Stimulated activated CD4-positive, alpha-beta T cell treated with anti-CD3 and anti-CD28 coated beads, Interleukin-4, amount 100 ng/mL, for 24 hours (primary cell): ENCODE measurements at places on chromosomes 6 and 20.

GRCh38 chr6:163147994-163148393 lies 266.5 kb upstream of the QKI start:
- DNase-seq = no peak

DNA sequence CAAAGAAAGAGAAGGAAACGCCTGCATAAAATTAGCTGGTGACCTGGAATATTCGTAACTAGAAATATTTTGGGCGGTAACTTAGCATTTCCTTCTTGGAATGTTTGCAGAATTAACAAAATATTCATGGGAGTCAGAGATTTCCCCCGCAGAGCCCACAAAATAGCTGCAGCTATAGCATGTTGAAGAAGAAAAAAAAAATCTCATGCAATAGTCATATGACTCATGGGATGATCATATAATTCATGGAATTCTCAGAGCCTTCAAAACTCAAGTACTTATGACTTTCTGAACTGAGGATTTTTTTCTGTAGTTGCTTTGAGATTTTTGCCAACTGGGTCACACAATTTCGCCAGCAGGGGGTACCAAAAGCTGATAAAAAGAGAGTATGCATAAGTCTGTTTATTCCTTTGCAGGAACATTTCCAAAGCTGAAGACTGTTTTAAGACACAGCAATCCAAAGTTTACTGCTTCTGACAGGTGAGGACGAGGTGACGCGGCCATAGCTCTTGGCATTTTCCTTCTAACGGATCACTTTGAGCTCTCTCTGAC lies 586.0 kb upstream of the CHD6 start:
- no peak for DNase-seq

DNA sequence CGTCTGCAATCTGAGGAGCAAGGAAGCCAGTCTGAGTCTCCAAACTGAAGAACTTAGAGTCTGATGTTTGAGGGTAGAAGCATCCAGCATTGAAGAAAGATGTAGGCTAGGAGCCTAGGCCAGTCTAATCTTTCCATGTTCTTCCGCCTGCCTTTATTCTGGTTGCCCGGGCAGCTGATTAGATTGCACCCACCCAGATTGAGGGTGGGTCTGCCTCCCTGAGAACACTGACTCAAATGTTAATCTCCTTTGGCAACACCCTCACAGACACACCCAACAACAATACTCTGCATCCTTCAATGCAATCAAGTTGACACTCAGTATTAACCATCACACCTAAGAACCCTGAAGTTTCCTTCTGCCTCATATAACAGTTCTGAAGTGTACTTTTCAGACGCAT lies 350.1 kb downstream of the RFPL4B start:
- DNase-seq = no peak

- no peak for DNase-seq
Observed at GRCh38 chr20:45325371-45325770, 17.3 kb upstream of the MATN4 start.

- DNase-seq = no peak
Observed at GRCh38 chr6:157987788-157988699, 6.4 kb downstream of the SYNJ2 start.

DNA sequence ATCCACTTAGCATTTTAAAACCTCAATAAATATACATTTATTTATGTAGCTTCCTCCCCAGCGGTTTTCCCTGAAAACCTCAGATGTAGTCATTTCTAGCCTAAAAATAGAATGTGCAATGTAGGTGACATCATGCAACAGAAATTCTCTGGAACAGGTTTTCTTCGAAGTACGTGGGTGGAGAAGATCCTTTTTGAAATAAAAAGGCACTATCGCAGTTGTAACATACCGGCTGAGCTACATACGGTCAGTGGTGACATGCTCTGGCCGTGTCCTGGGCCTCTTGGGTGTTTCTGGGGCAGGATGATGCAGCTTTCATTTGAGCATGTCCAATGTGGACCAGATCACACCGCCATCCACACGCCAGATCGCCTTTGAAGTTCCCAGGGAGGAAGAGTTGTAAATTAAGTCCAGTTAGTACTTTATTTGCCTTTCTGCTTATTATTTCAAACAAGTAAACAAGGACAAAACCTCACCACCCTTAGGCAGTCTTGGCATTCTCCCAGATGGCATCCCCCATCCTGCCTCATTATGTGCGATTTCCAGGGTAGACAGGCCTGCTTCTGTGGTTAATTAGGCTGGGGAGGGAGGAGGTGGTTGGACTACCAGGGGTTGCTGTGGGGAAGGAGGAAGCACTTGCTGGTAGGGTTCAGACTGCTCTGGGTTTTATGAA lies 109.5 kb upstream of the CLDN20 start:
- DNase-seq = peak; percentile 47

GRCh38 chr6:4593951-4594350 lies 182.3 kb upstream of the CDYL start:
- DNase-seq = no peak

DNA sequence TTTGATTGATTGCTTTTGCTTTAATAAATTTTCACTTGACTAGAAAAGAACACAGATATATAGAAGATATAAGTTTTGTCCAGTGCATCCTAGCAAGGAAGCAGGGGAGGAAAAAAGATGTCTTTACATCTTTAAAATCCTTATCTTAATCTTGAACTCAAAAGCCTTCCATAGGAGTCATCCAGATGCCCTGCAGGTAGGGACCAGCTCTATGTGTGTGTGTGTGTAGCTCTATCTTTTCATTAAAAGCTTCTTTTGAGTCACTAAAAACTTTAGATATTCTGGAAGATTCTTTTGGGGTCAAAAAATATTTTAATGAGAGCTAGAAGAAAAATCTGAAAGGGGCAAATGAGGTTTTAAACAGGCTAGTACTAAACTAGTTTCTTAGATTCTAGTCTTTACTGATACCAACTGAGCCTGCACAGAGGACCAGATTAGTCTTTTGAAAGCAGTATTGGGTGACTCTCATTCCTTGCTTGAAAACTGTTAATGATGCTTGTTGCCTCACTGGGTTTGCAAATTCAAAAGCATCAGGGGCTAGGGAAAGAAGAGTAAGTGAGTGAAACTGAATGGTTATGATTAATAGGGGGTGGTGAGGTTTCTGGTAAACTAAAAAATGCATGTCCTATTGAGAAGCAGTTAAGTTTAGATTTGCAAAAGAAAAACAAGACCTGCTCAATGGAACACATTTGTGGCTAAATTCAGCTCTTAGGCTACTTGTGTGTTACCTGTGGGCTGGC lies 40.6 kb upstream of the JAG1 start:
- no peak for DNase-seq

DNA sequence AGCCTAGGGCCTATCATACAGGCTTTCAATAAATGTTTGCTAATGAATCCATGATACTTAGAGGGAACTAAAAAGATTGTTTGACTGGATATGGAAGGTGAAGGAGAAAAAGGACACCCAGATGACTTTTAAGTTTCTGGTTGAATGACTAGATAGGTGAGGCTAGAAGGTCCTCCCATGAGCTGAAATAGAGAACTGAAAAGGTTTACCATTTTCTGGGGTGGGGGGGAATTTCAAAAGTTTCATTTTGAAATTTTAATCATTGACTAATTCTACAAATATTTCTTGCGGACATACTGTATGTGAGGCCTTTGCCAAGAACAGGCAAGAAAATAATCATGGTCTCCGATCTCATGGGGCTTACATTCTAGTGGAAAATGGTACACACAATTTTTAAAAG lies 17.9 kb upstream of the ZBTB2 start:
- no peak for DNase-seq

DNA sequence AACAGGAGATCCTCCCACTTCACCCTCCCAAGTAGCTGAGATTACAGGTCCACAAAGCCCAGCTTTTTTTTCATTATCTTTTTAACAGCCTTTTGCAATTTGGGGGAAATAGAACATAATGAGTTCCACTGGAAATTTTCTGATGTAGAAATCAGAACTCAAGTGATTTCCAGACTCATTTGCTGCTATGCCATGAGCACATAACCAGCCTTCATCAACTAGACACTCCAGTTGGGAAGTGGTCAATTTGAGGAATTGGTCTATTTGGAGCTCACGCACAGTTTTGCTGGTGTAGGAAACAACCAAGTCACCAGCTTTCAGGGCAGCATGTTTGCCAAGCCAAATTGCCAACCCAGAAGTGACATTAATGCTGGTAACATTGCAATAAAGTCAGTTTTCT lies 86.7 kb downstream of the MAFB start:
- DNase-seq = no peak

DNA sequence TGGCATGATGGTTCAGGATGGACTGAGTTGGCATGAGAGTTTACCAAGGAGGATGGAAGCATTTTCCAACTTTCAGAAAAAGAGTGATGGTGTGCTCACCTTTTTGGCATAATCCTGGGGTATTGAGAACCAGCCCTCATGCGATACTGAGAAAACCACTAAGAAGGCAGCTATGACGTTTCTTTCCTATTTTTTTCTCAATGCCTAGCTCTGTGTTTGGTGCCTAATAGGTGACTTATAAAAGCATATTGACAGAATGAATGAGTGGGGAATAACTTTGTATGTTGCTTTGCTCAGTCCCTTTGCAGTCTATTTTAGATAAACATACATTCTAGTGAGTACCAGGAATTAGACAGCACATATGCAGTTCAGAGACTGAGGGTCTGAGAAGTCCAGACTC lies 816.3 kb downstream of the DHX35 start:
- no peak for DNase-seq

GRCh38 chr6:117505311-117505710 lies 22.8 kb downstream of the DCBLD1 start:
- no peak for DNase-seq

GRCh38 chr20:9490161-9490560 lies 24.2 kb upstream of the LAMP5 start:
- DNase-seq = no peak

DNA sequence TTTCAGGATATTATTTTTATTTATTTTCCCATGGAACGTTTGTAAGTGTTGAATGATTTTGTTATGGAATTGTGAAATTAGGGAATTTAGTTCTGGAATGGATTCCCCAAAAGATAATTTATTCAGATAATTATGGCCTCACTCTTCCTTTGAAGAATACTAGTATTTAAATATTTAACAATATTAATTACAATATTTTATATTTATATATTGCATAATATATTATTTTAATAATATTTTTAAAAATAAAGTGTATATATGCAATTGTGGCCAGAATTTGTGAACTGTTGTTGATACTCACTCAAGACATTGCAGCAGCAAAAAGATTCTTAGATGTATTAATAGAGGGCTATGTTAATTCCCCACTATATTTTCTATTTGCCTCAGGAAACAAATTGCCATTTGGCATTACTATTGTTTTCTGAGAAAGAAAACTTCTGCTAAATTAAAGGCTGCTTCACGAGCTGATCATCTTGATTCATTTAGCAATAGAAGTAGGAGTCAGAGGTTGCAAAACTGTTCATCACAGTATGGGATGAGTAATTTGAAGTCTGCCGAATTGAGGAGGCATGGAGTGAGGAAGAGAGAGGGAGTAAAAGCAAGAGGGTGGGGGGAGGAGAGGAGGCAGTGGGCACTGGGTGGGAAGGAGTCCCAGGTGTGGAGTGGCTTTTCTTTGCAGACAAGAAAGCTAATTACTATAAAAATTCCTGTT lies 729.2 kb downstream of the DHX35 start:
- no peak for DNase-seq

GRCh38 chr20:40702504-40702903 lies 13.5 kb upstream of the MAFB start:
- DNase-seq = no peak

- no peak for DNase-seq
Observed at GRCh38 chr6:53239526-53239925, 90.9 kb upstream of the GCM1 start.

- DNase-seq = no peak
Observed at GRCh38 chr6:30264743-30265142, 51.5 kb upstream of the TRIM26 start.

GRCh38 chr6:71268735-71269437 lies 19.7 kb upstream of the OGFRL1 start:
- no peak for DNase-seq

GRCh38 chr6:166809721-166810120 lies 146.6 kb downstream of the RNASET2 start:
- no peak for DNase-seq

- DNase-seq = no peak
Observed at GRCh38 chr6:35503534-35503933, 6.7 kb upstream of the TEAD3 start.

GRCh38 chr6:158175111-158175510 lies 7.0 kb downstream of the GTF2H5 start:
- DNase-seq = no peak

DNA sequence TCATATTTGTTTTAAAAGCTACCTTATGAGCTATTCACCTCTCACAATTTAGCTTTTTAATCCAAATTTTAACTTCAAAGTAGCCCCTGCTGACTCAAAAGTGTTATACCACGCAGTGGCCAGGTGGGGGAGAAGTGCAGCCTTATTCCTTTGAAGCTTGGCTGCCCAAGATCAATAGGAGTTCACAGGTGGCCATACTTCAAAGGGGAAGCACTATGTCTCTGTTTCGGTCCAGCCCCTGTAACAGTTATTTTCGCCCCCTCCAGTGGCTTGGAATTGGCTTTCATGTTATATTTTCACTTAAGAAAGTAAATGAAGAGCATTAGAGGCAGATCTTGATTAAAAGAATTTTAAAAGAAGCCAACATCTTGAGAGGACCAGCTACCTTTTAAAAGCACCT lies 608.4 kb downstream of the EPHA7 start:
- DNase-seq = no peak

GRCh38 chr6:45265246-45265645 lies 62.9 kb upstream of the RUNX2 start:
- no peak for DNase-seq

- no peak for DNase-seq
Observed at GRCh38 chr6:44203955-44204354, 12.8 kb upstream of the MYMX start.

DNA sequence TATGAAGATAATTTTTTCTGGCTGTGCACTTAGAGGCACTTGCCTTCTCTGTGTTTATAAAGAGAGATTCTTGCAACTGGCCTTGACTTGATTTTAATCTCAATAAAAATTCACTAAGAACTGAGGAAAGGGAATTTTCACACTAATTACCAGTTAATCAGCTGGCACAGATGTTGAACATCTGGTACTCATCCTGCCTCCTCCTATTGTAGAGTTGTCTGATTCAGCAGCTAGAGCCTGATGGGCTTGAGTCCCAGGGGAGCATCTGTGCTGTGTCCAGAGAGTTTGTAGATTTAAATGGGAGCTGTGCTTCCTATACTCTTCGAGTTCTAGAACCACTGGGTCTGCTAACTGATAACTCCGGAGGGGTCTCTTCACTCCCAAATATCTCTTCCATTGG lies 284.4 kb upstream of the RNF24 start:
- no peak for DNase-seq

- DNase-seq = no peak
Observed at GRCh38 chr6:83062225-83062624, 3.4 kb downstream of the UBE3D start.

GRCh38 chr6:160489091-160489490 lies 140.9 kb downstream of the SLC22A3 start:
- DNase-seq = no peak

DNA sequence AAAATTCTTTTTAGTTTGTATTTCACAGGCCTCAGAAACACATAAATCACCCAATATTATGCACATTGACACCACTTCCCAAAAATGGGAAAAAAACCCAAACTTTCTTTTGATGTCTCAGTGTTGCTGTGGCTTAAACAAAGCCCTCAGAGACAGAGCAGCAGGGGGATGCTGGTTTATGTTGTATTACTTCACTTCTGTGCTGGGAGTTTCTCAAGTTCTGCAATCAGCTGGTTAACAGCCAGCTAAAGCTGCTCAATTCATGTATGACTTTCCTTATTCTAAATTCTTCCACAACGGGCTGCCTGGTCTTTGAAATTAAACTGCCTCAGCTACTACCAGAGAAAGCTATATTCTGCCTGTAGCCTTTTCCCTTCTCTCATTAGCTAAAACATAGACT lies 5.6 kb downstream of the FILIP1 start:
- DNase-seq = no peak

GRCh38 chr20:61555566-61555965 lies 303.5 kb downstream of the CDH4 start:
- no peak for DNase-seq
